PC-9 (cell line): ENCODE measurements at places on chromosomes 2 and 18.

DNA sequence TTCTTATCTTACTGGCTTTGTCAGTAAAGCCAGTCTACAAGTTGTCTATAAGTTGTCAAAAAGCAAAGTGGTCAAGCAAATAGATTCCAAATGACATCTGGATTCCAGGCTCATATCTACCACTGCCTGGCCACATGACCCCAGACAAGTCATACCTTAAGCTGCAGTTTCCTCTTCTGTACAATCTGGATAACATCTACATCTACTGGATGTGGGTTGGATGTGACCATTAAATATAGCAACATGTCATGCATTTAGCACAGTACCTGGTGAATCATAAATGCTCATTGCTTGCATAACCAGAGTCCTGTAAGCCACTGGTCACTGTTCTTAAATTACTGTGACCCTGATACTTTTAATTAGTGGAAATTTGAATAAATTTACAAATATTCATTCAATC is 16.8 kb downstream of the COBLL1 start:
- DNase-seq: no peak

DNA sequence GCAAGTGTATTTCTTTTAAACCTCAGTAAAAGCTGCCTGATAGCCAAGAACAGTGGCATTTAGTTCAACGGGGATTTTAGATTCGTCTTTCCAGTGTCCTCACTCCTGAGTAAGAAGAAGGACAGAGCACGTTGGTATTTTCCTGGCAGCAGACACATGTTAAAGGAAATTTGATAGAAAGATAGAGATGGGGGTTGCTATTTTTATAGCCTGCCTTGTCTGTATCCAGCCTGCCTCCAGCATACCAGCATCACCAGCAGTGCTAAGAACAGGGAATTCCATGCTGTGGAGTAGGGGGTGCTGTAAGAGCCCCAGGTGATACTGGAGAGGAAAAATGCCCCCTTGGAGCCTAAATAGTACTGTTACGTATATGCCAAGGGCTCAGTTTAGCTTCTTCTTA is 1.1 kb upstream of the SMYD1 start:
- DNase-seq: no peak

DNA sequence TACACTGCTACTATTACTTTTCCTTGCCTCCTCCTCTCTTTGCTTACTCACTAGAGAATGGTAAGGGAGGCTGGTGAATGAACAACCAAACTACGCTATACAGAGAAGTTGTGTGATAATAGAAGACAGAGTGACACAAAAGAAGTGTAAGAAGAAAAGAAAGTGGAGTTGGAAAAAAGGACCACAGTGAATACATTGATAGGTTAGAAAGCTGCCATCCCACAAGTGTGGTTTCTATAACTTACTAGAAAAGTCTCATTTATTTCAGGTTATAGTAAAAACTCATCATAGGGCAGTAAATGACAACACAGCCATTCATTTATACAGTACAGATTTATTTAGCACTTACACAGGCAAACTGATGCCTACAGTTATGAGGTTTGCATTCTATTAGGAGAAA is 77.3 kb downstream of the TTC21B start:
- DNase-seq: no peak

- DNase-seq: no peak
Measured at GRCh38 chr18:6414118-6414722, 491 bp downstream of the L3MBTL4 start.

DNA sequence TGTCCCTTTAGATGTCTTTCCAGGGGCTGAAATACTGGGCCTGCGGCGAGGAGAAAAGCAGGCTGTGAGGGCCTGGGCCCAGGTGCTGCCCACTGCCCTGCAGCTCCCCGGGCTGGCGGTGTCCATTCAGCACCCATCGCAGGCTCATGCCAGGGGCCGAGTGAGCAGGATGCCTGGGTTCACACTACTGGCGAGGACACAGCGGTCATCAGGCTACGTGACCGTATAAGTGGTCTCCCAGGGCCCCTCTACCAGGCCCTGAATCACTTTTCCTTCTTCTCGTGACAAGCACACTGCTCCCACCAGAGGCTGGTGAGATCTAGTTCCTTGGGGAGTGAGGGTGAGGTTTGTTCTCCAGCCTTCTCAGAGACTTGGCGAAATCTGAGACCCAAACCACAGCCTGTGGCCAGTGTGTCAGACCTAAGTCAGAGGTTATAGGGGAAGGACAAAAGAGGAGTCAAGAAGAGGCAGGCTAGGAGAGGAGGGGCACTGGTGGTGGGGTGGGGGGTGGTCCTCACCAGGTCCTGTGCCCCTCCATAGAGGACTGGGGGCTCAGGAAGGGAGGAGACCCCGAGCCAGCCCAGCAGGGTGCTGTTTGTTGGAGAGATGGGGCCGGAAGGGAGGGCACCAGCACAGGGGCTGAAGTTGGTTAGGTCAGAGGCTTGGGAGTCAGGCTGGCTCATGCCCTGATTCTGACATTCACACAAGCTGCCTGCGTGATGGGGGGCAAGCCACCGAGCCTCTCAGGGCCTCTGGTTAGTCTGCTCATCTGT is 6.6 kb upstream of the SEMA4C start:
- peak; percentile 42 for DNase-seq

- DNase-seq: no peak
Measured at GRCh38 chr2:150389447-150389846, 98.0 kb downstream of the RND3 start.

GRCh38 chr18:63205791-63206252 is 113.7 kb downstream of the BCL2 start:
- DNase-seq: no peak

GRCh38 chr2:65136253-65136652 is 6.3 kb upstream of the RAB1A start:
- DNase-seq: no peak

DNA sequence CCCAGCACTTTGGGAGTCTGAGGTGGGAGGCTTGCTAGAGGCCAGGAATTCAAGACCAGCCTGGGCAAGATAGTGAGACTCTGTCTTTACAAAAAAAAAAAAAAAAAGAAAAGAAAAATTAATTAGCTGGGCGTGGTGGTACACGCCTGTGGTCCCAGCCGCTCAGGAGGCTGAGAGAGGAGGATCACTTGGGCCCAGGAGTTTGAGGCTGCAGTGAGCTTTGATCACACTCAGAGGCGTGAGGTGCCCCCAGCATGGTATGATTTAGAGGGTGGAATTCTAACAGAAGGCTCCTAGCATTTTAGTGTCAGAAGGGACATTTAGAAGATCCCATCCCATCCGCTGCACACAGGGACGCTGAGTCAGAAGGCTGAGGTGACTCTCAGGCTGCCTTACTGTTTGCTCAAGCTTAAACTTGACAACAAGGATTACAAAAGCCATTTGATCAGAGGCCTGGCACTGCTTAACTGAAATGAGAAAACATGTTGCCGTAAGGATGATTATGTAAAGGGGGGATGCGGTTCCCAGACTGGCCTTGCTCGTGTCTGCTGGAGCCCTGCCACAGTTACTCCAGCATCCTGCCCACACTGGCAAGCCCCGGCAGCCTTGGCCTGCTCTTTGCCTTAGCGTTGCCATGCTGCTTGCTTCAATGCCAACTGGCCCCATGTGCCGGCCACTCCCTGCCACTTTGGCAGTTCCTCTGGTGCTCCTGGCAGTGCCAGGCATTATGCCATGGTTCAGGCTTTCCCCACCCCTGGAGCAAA is 45.6 kb upstream of the SLC1A4 start:
- DNase-seq: peak; percentile 76

GRCh38 chr18:45253056-45253565 is 362.2 kb upstream of the SLC14A2 start:
- no peak for DNase-seq

- no peak for DNase-seq
Measured at GRCh38 chr18:11823545-11823944, 27.7 kb upstream of the CHMP1B start.

DNA sequence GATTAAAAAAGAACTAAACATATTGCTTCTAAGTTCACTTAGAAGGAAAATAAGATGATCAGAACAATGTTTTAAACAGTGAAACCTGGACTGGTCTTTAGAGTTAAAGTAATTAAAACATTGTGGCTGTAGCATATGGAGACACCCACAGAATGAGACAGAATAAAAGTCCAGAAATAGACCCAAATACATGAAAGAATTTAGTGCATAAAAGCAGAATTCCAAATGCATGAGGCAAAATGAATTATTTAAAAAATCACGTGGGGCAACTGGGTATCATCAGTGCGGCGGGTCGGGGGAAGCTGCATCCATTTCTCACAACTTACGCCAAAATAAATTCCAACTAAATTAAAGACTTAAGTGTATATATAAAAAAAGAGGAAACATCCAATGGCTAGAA is 12.1 kb downstream of the RNF149 start:
- DNase-seq: no peak

GRCh38 chr2:158482594-158482993 is 25.8 kb downstream of the PKP4 start:
- no peak for DNase-seq

GRCh38 chr18:75574187-75574586 is 146.7 kb upstream of the SMIM21 start:
- no peak for DNase-seq

DNA sequence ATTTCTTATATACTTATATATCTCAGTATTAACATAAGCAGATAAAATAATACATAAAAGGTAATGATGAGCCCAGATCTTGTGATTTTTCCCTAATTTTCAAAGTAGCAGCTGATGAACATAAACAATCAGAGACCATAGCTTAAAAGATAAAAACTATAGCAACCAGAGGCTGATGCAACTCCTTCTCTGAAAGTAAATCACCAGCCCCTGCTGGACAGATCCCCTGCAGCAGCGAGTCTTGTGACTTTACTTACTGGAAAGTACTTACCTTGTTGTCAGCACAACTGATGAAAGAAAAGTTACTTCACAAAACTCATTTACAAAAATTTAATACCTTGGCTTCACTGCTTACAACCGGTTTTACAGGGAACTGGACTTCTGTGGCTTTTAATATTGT is 67.3 kb downstream of the GORASP2 start:
- DNase-seq: no peak

DNA sequence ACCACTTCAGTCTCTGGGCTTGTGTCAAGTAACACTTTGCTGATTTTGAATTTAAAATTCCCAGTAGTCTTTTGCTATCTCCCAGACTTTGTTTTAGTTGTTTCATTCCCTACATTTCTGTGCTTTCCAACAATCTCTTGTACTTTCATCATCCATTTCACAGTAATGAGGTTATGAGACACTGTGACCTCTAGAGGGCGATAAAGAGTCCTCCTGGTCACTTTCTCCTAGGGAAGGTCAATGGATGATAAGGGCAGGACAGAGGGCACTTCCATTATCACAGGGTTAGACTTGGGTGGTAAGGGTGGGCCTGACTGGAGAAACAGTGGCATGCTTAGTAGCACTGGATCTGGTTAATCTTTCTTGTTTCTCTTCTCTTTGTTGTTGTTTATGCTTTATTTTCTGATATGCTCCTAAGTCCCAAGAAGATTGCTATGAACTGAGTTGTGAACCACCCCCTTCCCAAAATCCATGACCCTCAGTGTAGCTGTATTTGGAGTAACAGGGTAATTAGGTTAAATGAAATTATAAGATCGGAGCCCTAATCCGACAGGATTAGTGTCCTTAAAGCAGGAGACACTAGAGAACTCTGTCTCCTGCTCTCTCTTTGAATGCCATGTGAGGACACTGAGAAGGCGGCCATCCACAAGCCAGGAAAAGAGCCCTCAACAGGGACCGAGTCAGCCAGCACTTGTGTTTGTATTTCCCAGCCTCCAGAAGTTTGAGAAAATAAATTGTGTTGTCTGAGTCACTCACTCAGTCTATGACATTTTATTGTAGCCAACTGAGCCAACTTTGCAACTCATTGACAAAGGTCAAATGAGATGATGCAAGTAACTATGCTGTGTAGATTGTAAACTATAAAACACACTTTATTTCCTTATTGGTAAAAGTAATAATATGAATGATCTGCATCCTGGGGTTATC is 779.2 kb downstream of the CNTNAP5 start:
- no peak for DNase-seq

DNA sequence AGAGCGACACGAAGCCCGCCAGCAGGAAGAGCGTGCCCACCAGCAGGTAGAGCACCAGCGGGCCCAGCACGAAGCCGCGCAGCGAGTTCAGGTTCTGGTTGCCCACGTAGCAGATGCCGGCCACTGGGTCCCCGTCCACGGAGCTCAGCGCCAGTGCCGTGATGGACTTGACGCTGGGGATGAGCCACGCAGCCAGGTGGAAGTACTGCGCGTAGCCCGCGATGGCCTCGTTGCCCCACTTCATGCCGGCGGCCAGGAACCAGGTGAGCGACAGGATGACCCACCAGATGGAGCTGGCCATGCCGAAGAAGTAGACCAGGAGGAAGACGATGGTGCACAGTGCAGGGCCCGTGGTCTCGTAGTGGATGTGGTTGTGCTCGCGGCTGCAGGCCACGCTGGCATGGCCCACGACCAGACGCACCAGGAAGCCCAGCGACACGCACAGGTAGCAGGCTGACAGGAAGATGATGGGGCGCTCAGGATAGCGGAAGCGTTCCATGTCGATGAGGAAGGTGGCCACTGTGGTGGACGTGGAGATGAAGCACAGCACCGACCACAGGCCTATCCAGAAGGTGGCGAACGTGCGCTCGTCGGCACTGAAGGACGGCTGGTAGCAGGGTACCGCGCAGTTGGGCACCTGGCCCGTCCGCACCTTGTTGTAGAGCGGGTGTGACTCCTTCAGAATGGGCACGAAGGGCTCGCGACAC is 2.1 kb downstream of the FZD5 start:
- peak; percentile 21 for DNase-seq

GRCh38 chr2:95039363-95039762 is 13.9 kb downstream of the MAL start:
- no peak for DNase-seq

GRCh38 chr2:219918944-219919343 is 291.5 kb downstream of the SLC4A3 start:
- DNase-seq: no peak
